ENCODE measurements at places on chromosomes 4 and X.

DNA sequence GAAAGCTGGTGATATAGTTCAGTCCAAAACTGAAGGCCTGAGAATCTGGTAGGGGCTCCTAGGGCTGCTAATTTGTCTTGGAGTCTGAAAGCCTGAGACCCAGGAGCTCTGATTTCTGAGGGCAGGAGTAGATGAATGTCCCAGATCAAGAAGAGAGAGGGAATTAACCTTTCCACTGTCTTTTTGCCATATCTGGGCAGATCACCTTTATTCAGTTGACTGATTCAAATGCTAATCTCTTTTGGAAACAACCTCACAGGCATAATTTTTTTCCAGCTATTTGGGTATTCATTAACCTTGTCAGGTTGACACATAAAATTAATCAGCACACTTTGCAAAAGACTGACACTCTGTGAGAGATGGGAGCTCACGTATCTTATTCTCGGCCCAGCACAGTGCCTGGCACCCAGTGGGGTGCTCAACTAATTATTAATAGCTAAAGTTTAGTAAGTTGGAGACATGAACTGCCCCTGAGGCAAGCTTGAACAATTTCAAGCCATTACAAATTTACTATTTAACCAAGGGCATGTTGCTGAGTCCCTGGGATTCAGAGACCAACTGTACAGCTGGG, 114.3 kb downstream of the CPEB2 start:
- DNase-seq: no peak

DNA sequence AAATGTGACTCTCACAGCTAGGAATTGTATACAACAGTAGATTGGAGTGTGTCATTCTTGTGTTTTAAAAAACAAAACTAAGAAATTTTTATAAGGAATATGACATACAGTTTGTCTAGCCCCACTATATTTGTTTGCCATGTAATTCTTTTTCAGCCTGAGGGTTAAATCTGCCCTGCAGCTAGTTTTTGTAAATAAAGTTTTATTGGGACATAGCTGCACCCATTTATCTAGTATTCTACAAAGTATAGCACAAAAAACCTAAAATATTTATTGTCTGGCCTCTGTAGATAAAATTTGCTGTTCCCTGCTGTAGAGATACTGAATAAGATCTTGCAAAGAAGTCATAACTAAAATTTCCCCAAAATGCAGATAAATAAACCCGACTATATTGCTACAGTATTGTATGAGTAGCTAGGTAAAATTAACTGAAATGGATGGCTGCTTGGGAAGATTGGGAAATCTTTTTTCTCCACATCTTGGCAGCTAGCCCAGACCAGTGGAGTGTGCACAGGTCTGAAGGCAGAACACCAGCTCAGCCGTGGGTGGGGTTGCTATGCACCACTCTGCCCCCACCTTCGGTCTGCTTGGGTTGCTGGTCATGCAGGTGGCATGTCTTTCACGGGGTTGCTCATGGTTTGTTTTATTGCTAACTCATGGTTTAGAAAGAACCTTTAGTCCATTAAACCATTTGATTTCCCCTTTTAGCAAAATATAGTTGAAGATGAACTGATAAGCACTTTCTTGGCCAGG, 127.9 kb downstream of the KLHL8 start:
- peak; percentile 32 for DNase-seq

DNA sequence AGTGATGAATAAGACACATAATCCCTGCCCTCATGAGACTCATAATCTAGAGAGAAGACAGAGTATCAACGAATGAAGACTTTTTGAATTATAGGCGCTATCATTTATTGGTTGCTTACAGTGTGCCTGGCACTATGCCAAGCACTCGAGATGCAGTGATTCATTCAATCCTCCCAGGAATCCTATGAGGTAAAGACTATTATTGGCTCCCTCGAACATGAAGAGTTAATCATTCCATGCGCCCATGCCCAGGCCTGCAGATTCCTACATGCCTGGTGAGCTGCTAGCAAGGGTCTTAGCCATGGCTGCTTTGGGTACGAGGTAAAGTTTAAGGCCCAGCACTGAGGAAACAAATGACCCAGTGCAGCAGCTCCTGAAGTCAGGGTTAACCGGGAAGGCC, 47.0 kb downstream of the TEX13B start:
- no peak for DNase-seq

DNA sequence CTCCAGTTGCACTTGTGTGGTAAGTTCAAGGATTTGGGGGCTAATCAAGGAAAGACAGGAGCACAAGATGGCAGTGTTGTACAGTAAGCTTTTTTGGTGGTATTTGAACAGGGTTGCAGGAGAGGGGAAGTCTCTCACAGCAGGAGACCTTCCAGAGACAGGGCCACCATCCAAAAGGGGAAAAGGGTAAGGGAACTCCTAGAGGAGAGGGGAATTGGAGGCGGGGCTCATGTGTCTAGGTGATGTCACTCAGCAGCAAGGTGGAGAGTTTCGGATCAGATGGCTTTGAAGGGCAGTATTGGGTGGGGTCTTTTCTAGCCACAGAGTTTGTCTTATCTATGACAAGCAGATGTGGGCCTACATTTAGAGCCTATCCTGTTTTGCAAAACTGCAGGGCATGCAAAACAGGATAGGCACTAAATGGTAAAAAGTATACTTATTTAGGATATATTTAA, 13.4 kb upstream of the RNF175 start:
- no peak for DNase-seq

DNA sequence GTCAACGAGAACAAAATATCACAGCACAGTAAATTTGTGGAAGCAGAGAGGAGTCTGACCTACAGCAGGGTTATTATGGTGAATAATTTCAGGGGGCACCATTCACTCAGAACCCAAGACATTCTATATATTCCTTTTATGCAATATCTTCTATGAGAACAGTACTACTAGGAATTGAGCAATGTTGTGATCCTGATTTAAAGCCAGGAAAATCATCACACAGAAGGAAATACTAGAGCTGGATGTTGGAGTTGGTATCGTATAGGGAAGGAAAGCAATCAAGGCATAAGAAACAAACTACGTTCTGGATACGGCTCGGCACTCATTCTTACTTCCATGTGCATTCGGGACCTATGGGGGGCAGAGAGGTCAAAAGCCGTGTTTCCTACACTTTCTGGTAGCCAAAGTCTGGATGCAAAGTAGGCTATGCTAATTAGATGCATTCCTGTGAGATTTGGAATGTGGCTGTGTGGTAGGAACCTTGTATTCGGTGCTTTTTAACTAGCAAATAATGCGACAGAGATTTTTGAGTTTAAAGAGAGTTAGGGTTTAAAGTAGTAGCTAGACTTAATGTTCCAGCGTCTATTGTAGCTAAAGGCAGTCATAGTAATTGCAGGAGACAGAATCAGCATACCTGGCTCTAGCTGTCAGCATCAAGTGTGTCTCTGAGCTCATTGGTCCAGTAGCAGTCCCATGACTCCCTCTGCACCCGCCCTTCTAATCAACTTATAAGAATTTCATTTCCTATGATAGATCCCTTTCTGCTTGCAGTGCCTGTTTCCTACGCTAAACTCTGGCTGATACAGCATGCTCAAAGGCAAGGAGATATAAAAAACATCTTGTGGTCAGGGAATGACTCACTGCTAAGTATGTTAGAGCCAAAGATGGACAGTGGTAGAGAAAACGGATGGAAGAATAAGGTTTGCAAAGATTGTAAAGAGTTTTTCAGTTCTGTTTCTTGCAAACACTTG, 43.3 kb upstream of the PDGFC start:
- no peak for DNase-seq

GRCh38 chr4:140887467-140887866, 131.3 kb upstream of the TBC1D9 start:
- DNase-seq: no peak

- no peak for DNase-seq
These were observed 91.3 kb downstream of the LCORL start for GRCh38 chr4:17930256-17930655.

Measured in SJCRH30 (cell line).